COR-L47 (cell line): ENCODE measurements at places on chromosomes 16 and 17.

DNA sequence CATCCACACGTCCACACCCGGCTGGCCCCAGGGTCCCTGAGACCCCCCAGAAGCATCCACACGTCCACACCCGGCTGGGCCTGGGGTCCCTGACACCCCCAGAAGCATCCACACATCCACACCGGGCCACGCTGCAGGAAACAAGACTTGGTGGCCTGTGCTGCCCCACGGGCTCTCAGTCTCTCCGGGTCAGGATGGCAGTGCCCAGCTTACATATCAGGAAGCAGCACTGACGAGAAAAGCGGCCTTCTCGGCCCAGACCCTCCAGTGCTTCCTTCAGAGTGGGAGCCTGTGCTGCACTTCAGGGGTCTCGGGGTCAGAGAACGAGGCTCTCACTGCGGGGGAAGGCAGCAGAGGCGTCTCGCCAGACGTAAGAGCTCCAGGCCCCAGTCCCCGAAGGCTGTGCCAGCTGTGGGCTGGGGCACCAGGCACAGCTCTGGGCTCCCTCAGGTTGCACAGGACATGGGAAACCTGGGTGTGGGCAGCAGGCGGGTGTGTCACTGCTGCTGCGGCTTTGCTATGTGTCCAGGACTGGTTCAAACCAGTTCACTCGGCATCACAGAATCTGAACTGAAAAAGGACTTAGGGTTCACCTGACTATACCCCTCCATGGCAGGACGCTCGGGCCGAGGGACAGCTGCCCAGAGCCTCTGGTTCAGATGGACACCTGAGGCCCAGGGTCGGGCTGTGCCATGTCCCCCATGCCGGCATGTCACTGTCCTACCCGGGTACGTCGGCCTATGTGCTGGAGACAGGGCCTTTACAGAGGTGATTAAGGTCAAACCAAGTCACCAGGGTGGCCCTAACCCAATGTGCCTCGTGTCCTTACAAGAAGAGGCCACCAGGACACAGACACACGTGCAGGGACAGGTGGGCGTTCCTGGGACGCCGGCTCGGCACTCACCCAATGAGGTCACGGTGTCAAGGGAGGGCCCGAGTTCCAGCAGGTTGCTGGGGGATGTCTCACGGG is 40.2 kb upstream of the CHMP6 start:
- no peak for DNase-seq

DNA sequence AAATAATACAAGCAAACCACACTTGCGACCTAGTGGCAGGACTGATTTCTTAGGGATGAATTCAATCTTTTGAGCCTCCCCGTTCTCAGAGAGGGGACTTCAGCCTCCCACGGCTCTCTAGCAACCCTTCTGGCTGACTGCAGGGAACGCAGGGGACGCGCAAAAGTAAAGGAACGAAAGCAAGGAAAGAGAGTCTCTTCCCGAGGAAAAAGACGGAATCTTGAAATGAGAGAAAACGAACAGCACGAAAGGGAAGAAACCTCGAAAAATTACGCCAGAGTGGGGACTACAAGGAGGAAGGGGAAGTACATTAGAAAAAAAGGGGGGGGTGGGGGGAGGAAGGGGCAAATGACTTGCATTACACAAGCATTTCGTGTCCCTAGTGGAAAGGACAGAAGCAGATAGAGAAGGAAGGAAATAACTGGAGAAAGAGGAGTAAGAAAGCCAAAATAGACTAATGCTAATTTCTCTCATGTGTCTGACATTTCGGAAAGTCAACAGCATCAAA is 1.2 kb downstream of the GRB2 start:
- DNase-seq: peak; percentile 60

- DNase-seq: no peak
These were observed 26.5 kb downstream of the EPN2 start for GRCh38 chr17:19263641-19264051.

- peak; percentile 68 for DNase-seq
These were observed 149.6 kb upstream of the GNAO1 start for GRCh38 chr16:56041556-56042140.

GRCh38 chr16:24852281-24852721 is 6.5 kb downstream of the SLC5A11 start:
- no peak for DNase-seq

GRCh38 chr17:17088086-17088485 is 45.8 kb downstream of the MPRIP start:
- no peak for DNase-seq

GRCh38 chr17:36755586-36755985 is 154.2 kb downstream of the MRM1 start:
- peak; percentile 65 for DNase-seq

GRCh38 chr16:66378741-66379570 is 12.5 kb downstream of the CDH5 start:
- no peak for DNase-seq

DNA sequence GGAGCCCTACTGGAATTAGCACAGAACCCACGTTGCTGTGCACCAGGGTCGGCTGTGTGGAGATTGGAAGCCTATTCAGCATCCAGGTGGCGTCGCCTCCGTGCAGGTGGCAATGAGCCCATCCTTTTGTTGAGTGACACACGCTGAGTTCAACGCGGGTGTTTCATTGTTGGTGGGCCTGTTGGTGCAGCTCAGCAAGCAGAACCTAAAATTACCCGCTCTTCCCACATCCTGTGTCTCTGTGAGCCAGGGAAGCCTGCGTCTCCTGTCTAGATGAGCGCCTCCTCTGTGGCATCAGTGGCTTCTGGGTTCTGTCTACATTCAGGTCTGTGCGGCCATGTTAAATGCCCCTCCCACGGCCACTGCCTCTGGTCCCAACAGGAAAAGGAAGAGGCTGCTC is 14.5 kb downstream of the CD2BP2 start:
- DNase-seq: peak; percentile 84

DNA sequence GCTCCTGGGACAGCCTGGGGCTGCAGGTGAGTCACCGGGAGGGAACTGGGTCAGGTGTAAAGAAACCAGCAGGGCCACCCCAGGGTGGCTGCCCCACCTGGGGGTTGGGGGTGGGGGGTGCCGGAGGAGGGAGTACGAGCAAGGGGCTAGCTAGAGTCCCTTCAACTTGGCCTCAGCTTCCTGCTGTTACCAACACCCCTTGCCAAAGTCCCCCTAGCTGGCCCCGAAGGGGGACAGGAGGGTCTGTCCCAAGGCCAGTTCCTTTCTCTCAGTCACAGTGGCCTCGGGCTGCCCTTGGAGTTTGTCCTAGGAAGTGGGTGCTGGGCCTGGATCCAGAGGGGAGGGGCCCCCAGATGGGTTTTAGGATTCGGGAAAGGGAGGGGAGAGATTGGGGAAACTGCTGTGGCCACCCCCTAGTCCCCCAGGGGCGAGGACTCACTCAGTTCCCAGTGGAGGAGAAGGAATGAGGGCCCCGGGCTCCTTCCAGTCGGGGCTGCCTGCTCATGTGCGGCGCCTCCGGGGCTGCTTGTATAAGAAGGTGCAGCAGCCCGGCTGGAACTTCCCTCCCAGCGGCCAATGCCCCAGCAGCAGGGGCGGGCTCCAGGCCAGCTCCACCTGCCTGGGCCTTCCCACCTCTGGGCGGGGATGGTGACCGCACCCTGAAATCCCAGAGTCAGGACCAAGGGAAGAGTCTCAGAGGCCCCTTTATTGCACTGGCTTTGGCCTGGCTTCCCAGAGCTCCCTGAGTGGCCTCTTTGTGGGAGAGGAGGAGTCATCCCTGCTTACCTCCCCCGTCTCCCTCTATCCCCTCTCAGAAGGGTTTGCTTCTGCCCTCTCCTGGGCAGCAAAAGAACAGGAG is 7.3 kb downstream of the ARHGAP27 start:
- peak; percentile 68 for DNase-seq

GRCh38 chr17:40177275-40177874 is at the start of gene RAPGEFL1:
Gene RAPGEFL1, plus strand, starts transcription at chr17:40177470. Its CDS starts 392 bp downstream, at chr17:40177862.
- DNase-seq: peak; percentile 73

- DNase-seq: no peak
These were observed 145.9 kb downstream of the HS3ST3B1 start for GRCh38 chr17:14446825-14447224.

- DNase-seq: no peak
These were observed 6.6 kb downstream of the CYGB start for GRCh38 chr17:76530811-76531485.

DNA sequence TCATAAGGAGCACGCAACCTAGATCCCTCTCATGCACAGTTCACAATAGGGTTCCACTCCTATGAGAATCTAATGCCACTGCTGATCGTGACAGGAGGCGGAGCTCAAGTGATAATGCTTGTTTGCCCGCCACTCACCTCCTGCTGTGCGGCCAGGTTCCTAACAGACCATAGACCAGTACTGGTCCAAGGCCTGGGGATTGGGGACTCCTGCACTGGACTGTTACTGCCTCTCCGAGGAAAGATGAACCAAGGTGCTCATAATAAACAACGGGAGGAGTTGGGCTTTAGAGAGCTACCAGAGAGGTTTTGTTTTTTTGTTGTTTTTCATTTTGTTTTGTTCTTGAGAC is 58.2 kb downstream of the TK2 start:
- no peak for DNase-seq

DNA sequence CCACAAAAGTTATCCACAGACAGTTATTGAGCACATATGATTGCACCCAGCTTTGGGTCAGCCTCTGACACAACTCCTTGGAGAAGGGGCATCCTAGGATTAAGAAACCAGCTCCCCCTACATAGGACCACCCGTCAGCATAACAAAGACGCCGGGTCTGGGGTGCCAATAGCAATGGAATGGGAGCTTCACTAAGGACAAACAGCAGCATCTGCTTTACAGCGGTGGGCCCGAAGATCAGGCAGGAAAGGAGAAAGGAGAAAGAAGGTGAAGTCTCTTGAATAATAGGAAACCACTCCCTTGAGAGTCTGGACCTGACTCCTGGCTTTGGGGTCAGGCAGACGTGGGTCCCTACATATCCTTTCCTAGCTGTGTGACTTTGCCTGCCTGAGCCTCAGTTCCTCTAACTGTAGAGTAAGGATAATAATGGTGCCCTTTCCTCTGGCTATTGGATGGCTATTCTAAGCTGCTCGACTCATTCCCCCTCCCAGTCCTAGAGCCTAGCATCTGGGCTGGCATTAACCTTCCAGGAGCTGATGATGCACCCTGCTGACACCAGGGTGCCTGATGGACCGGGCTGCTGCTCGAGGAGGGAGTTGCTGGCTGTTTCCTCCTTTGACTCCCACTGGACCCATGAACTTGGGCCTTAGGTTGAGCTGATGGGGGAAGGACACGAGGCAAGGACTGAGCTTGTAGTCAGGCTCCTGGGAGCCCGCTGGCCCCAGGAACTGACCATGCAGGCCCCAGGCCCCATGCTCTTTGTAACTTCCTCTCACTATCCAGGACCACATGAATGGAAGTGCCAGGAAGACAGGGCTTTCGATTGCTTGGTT is 94.2 kb downstream of the C16orf78 start:
- no peak for DNase-seq

GRCh38 chr16:87850009-87851006 is 19.0 kb downstream of the SLC7A5 start:
- peak; percentile 42 for DNase-seq
